ENCODE measurements at places on chromosomes 5 and 9.

- DNase-seq: no peak
Measured at GRCh38 chr5:11733185-11733839, 170.9 kb downstream of the CTNND2 start.

GRCh38 chr5:4901924-4902323 is 238.2 kb upstream of the ADAMTS16 start:
- no peak for DNase-seq

DNA sequence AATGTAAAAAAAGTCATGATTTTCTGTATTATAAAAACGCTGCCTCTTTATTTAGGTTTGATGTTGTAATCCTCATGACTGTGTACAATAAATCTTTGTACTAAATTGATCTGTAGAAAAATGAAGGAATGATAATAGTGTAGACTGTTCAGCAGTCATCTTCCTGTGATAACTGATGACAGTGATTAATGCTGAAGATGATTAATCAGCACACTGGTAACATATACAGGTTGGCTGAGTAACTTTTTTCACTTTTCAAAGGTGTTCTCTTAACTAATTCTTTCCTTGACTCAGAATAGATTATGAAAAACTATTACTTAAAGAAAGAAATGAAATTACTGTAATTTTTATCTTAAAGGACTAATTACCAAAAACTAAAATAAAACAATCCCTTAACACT is 122.5 kb downstream of the RFX3 start:
- DNase-seq: no peak

- DNase-seq: no peak
Measured at GRCh38 chr5:76718381-76718832, 2.5 kb downstream of the F2R start.

DNA sequence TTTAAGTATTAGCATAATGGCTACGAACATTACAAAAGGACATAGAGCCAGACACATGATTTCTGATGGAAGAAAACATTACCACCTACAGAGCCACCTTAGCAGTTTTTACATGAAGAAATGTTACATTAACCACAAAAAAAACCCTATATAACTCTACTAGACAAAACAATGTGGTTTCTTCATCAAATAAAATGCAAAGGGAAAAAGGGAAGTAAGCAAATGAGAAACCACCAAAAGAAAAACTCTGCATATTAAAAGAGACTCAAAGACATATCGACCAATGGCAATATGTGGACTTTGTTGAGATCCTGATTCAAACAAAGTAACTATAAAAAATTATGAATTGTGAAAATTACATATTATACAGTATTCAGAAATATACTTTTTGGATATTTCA is 132.7 kb downstream of the TSSK1B start:
- DNase-seq: peak; percentile 71

GRCh38 chr9:134765785-134766184 is 114.8 kb upstream of the FCN2 start:
- DNase-seq: no peak

DNA sequence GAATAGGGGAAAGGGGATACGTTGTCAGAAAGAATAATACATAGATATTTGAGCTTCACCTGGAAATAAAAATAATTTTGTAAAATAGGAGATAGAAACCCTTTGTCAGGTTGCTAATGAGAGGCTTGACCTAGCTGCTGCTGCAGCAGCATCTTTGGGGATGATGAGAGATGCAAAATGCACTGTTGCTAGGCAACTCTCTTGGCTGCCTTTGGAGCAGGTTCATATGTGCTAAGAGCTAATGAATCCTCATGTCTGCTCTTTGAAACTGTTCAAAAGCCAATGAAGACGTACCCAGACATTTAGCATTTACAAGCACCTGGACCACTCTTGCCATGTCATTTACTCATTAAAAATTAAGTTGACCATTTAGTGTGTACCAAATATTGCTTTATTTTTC is 121.7 kb downstream of the FOCAD start:
- DNase-seq: no peak

- DNase-seq: no peak
Measured at GRCh38 chr5:126004636-126005035, 418.6 kb upstream of the GRAMD2B start.

GRCh38 chr9:29332789-29333188 is 1759.5 kb upstream of the C9orf72 start:
- no peak for DNase-seq

GRCh38 chr9:29613773-29614172 is 2040.5 kb upstream of the C9orf72 start:
- DNase-seq: no peak

DNA sequence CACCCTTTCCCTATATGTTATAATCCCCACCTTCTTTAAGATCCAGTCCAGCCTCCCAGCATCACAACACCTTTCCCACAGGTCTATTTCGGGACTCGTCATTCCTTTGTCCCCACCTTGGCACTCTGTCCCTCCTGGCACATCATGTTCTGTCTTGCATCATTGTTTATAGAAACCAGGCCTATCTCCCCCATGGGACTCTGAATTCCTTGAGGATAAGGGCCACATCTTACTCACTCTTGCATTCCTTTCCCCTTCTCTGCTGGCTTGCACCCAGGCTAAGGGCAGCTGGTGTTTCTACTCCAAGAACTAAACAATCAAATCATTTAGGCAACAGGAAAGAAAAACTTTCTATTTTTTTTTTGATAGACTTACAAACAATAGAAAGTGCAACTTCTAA is 205.7 kb downstream of the AGTPBP1 start:
- no peak for DNase-seq

DNA sequence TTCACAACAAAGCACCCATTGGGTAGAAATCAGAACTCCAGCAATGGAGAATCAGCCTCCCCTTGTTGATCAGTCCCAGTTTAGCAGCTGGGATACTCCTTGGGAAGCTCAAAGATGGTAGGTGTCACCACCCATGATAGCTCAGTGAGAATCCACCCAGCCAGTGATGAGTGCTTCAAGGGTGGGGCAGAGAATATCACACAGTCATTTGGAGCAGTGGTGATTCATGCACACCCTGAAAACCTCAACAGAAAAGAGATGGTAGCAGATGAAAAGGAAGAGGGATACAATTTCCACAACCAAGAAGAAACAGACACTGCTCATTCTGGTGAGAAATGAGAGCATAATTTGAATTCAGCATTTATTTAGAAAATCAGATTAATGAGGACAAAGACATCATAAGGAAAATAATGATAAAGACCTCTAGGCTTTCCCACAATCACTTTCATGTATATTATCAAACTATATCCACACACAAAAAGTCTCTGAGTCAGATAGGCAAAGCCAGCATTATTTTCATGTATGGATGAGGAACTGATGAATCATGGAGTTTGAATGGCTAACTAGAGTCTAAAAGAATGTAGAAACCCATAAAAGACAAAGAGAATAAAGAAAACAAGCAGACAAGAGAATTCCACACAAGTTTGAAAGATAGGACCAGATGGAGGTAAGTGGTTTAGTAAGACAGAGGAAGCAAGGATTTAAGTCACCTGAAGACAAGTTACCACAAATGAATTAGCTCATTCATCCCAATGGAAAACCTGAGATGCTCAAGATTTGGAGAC is 82.9 kb downstream of the FEM1C start:
- peak; percentile 17 for DNase-seq

DNA sequence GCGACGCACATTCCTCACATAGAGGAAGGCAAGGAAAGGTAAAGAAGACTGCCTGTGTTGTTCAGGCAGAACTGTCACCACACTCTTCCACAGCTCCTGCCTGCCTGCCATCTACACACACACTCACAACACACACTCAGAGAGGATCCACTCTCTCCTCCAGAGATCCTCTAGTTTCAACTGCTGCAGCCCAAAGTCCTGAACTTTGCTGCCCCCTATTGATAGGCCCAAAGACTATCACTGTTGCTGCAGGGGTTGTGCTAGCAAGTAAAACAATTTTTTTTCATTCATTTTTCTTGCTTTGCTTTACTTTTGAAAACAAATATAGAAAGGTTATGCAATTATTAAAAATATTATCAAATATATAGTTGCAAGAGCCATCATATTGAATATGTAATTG is 5.9 kb upstream of the CFAP90 start:
- peak; percentile 53 for DNase-seq

DNA sequence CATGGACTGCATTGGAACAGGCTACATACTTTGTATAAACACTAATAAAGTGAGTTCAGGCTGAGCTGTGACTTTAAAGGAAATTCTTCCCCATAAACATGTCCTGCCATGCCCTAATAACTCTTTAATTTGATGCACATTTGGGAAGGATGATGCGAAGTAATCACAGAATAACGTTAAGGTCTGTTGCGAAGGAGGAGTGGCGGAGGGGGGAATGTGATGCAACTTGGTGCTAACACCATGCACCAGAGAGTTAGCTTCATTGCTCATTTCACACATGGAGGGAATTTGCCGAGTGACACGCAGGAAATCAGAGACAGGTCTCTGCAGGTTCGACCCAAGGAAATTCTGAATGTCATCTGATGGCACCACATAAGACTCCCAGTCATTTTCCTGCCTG is 32.9 kb downstream of the SLIT3 start:
- no peak for DNase-seq

DNA sequence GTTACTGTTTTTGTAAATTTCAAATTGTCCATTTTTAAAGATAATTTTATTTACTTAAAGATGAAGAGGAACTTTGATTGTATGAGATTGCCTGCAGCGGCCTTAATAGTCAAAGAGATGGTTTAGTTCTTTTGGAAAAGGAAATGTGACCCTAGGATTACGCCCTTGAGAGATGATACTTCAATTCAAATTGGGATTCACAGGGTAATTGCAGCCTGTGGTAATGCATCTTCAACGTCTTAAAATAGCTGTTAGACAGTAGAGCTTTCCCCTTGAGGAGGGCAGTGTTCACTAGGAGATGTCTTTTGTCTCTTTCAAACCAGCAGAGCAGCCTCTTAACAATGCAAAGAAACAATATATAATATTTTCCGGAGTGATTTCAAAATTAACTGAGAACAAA is 127.1 kb downstream of the TAF11L14 start:
- DNase-seq: no peak

- no peak for DNase-seq
Measured at GRCh38 chr5:59171131-59171530, 588.3 kb downstream of the RAB3C start.

Measured in MV-4-11 (cell line).